Stimulated activated CD4-positive, alpha-beta T cell treated with anti-CD3 and anti-CD28 coated beads, Interleukin-1b, Interleukin-23, amount 100 ng/mL, for 24 hours (primary cell): ENCODE measurements at places on chromosomes 12 and 14.

GRCh38 chr12:100668945-100669536, 95.6 kb downstream of the GAS2L3 start:
- peak; percentile 16 for DNase-seq

DNA sequence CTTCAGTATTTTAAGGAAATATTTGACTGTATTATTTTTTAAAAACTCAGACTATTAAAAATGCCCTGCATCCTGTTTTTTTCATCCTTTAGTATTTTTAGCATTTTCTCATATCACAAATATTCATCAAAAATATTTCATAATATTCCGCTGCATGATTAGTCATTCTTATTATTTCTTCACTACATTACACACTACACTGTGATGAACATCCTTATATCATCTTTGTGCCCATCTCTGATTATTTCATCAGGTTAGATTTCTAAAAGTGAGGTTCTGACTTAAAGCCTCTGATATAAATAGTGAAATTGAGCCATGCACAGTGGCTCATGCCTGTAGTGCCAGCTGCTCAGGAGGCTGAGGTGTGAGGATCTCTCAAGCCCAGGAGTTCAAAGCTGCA, 8.1 kb downstream of the COCH start:
- no peak for DNase-seq

GRCh38 chr12:121858662-121859572, at the start of gene HPD:
HPD (minus strand) TSS chr12:121858859; CDS start chr12:121858823, 36 bp downstream.
- no peak for DNase-seq

GRCh38 chr12:20183563-20183962, 184.8 kb upstream of the PDE3A start:
- no peak for DNase-seq

DNA sequence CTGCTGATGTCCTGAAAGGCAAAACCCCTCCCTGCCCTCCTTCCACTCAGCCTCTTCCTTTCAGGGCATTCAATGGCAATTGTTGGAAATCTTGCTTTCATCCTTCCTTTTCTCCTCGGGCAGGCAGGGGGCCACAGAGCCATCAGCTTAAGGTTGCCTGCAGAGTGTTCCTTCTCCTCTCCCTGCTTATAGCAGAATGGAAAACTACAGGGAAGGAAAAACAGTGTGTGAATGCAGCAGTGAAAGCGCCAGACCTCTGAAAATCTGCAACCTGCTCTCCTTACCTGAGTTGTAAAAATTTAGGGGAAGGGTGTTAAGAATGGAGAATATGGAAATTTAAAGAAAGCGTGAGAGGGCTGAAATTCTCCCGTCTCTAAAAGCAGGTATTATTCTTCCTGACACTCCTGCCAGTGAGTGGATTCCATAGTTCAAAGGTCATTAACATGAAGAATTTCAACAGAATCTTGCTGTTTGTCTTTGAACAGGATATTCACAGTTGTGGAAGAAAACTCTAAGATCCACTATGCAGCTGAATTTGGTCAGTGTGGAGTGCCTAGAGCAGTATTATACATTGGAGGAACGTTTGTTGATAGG, 348.8 kb downstream of the KCNH5 start:
- no peak for DNase-seq

DNA sequence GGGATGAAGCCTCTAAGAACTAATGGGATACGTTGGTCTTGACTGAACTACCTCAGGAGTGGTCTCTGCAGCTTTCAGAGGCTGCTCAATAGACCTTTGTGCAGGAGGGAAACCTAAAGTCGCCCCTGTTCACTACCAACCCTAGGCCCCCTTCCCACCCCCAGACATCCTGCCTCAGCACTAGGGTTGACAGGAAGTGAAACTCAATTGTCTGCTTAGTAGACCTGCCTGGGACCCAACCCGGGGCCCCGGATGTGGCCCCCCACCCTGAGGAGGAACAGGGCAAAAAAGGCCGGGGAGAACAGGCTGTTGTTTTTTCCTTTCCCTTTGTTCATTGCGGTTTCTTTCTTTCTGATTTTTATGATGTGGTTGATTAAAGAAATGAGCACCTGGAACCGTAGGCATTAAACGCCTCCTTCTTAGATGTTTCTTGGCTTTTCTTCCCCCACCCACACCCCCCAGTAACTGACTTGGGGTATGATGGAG, 1.6 kb upstream of the DGKA start:
- DNase-seq, result peak; percentile 72

DNA sequence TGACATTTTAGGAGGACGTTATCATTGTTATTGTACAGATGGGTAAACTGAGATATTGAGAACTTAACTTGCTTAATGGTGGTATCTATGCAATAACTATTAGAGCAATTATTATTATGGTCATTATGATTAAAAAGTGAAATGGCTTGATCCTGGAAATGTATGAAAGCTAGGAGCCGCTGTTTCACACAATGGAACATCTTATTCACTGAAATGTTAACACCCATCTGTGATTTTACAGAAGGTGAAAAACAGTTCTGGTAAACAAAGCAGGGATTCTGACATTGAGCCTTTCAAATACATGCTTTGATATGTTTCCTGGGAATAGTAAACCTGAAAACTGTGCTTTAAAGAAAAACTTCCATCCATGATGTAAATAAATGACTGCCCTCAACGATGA, 261.4 kb downstream of the BTG1 start:
- no peak for DNase-seq

GRCh38 chr14:65704437-65704836, 291.9 kb downstream of the FUT8 start:
- DNase-seq, result no peak

GRCh38 chr14:92747701-92748258, 647 bp downstream of the LGMN start:
- no peak for DNase-seq

- DNase-seq, result no peak
Observed at GRCh38 chr12:65948320-65949008, 124.2 kb downstream of the HMGA2 start.

DNA sequence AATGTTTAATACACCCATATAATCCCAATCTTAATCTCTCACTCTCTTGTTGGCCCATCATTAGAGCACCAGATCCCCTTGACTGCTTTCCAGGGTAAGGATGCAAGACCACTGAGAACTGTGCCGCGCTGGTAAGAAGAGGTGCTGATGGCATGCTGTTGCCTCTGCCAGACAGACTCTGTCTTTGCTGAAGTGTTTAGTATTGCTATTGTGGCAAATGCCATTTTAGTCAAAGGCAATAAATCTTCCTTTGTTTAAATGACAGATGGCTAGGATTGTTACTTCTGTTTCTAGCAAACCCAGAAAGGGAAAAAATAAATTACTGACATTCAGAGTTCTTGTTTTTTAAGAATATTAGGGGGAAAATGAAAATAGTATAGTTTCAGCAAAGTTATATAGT, 152.3 kb downstream of the MON2 start:
- no peak for DNase-seq

DNA sequence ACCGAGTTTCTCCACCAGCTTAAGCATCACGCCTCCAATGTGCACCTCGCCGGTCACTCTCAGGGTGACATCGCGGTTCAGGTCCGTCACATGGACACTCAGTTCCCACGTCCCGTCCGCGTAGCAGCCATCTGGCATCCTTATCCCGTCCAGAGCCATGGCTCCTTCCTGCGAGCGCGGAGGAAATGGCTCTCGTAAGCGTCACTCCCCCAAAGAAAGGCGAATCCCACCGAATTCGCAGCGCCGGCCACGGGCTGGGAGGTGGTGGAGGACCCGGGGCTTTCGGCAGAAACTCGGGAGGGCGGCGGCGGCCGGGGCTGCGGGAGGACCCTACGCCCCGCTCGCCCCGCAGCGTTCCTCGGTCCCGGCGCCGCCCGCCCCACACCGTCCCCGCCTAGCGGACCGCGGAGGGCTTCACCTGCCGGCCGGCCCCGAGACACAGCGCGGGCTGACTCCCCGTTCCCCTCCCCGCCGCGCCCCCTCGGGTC, 396 bp downstream of the FERMT2 start:
- DNase-seq, result no peak

- no peak for DNase-seq
Observed at GRCh38 chr14:54566410-54567223, at the start of gene SAMD4A. SAMD4A (plus strand) TSS chr14:54567128; CDS start chr14:54567917, 789 bp downstream.

DNA sequence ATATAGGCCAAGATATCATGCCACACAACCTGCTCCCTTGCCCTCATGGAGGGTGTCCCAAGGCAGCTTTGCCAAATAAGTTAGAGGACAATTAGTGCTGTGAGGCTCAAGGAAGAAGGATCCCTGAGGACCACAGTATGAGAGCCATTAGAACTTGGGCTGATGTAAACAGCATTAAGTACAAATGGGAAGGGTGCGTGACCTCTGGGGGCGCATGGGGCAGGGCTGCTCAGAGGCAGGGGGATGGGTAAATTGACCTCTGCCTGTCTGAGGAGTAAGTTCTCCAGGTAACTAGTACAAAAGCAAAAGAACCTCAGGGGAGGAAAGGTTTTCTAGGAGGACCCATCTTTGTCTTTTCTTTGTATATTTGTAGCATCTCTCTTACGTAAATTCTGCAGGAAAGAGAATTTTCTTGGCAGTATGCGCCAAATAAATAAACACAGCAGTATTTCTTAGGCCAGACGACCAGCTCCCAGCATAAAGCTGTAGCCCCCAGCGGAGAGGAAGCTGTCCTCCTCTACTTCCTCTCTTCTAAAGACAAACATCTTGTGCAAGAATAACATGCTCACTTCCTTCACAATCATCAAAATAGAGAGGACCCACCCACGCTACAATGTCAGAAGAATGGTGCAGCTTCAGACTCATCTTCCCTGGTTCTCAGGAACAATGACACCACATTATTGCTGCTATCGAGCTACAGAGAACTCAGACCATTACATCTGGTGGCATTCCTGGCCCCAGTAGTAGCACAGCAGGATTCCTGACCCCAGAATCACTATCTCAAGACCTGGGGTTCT, 16.4 kb upstream of the VWF start:
- DNase-seq, result peak; percentile 14

GRCh38 chr14:51849097-51849496, 11.3 kb upstream of the GNG2 start:
- DNase-seq, result no peak

- no peak for DNase-seq
Observed at GRCh38 chr12:72272731-72273498, 745 bp downstream of the TRHDE start.

GRCh38 chr12:69686731-69687130, 12.4 kb downstream of the BEST3 start:
- DNase-seq, result no peak

GRCh38 chr12:53777412-53777811, 25.6 kb upstream of the CISTR start:
- DNase-seq, result no peak

DNA sequence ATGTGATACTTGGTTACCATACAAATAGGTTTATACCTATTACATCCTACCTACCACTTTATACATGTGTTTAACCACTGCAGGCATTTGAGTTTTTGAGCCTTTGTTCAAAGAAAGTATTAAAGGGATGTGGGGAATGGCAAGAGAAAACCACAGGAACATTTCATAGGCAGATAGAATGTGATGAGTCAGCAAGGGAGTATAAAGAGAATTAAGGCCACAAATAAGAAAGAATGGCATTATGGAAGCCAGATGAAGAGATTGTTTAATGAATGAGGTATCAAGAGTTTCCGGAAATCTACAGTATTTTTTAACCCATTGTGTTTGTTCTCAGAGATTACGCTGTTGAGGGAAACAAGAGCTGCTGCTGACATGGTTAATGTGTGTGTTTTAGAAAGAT, 66.9 kb downstream of the METTL25 start:
- DNase-seq, result no peak

- DNase-seq, result no peak
Observed at GRCh38 chr12:26691234-26691970, 141.6 kb downstream of the ITPR2 start.

- DNase-seq, result no peak
Observed at GRCh38 chr12:100926669-100927248, 132.2 kb downstream of the ANO4 start.

DNA sequence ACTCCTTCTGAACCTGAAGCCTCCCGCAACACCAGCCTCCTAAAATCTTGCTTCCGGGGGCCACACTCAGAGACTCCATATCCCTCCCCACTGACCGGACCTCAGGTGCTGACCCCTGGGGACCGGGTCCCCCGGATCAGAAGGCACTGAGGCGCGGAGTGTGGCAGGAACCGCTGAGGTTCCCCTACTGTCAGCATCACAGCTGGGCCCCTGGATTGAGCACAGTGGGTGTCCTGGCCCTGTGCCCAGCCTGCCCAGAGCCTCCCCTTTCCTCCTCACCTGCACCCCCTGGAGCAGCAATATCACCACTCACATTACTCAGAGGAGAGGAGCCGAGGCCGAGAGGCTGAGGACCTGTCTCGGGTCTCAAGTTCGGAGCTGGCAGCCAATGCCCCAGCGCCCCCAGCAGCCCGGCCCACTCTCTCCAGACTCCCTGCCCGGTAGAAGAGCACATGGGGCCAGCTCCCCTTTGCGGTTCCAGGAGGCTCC, 101.2 kb upstream of the EIF5 start:
- DNase-seq, result no peak

DNA sequence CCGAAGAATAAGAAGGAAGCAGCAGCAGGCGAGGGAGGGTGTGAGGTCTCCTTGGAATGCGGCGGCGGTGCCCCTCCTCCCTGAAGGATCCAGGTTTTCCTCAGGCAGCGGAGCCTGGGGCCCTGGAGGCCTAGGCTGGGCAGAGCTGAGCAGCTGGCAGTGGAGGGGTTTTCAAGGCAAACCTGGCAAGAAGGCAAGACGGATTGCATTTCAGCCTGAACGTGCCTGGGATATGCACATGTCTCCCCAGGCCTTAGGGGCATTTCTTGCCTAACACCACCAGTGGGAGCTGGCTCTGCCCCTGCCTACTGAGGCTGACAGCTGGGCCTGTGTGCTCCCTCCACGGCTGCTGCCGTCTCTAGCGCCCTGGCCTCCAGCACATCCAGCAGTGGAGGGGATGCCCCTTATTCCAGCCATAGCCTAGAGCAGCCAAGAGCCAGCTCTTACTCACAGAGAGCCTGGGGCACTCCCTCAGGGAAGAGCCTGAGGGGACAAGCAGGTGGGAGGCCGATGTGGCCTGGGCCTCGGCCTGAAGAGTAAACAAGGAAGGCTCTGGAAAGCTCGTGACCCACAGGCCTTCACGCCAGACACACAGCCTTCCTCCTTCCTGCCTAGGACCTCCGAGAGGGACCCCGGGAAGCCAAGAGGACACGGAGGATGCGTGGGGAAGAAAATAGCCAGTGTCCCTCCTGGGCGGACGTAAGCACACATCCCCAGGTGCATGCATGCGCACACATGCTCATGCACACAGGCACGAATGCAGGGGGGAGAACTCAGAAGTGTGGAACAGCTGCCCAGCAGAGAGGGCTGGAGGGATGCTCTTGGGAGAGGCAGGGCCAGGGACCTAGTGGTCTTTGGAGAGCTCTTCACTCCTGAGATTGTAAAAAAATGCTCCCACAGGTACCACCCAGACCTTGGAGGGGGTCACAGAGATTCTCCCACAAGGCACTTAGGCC, 23.0 kb upstream of the EIF2B2 start:
- no peak for DNase-seq
